ENCODE measurements at places on chromosomes 1 and 21.

GRCh38 chr1:187645651-187646050 lies 816.9 kb downstream of the PLA2G4A start:
- DNase-seq: no peak

DNA sequence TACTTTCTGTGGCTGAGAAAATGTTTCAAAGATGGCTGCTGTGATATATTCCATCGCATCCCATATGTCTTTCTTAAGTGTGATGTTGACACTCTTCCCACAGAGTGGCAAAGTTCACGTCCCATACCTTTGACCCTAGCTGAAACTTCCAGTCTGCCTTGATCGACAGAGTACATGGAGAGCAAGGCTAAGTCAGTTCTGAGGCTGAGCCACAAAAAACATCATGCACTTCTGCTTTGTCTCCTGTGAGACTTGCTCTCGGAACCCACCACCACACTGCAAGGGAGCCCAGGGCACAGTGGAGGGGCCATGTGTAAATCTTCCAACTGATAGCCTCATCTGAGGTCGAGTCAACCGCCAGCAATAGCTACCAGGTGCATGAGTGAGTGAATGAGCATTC lies 431.9 kb upstream of the RUNX1 start:
- DNase-seq: no peak

GRCh38 chr1:66327588-66327987 lies 206.4 kb upstream of the SGIP1 start:
- no peak for DNase-seq

GRCh38 chr1:228767636-228768354 lies 32.5 kb downstream of the RHOU start:
- DNase-seq: no peak

DNA sequence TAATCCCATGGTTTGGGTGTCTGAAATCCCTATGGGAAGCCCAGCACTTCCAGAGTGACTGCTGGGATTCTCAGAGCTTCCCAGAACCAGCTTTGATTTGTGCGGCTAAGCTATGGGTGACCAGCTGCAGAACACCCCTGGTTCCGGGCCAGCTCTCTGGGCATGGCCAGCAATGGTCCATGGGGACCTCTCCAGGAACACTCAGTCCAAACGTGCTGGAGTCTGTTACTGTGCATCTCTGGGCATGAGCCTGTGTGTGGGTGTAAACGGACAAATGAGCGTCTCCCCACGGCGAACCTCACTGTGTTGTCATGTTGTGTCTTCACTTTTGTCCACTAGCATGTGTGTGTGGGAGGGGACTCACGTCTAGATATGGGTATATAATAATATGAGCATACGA lies 54.4 kb downstream of the MAB21L3 start:
- no peak for DNase-seq

DNA sequence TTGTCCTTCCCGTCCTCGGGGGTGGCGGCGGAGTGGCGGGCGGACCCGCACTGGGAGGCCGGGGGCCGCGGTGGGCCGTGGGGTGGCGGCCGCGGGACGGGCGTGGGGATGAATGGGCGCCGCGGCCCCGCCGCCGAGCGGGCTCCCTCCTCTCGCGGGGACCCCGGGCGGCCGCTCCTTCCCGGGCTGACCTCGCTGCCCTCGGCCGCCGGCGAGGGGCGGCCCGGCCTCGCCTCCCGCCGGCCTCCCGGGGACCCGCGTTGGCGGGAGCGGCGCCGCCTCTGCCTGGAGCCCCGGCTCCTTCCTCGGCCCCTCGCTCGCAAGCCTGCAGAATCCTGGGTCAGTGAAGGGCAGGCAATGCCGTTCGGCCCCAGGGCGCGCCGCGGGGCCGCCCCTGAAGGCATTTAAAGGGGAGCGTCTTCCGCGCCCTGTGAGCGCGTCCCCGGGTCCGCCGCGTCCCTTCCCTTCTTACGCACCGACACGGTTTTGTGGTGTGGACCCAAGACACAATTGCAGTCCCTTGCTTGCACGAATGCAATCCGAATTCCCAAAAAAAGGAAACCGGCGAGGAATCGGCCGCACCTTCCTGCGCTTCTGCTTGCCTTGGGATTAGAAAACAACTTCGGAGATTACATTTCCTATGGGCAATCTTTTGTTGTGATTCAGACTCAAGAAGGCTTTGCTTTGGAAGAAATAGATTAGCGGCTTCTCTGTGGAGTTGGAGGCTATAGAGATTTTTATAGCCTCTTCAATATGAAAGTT lies 776 bp downstream of the ITSN1 start:
- DNase-seq: no peak

- no peak for DNase-seq
Observed at GRCh38 chr21:32256251-32256650, 22.6 kb downstream of the MIS18A start.

DNA sequence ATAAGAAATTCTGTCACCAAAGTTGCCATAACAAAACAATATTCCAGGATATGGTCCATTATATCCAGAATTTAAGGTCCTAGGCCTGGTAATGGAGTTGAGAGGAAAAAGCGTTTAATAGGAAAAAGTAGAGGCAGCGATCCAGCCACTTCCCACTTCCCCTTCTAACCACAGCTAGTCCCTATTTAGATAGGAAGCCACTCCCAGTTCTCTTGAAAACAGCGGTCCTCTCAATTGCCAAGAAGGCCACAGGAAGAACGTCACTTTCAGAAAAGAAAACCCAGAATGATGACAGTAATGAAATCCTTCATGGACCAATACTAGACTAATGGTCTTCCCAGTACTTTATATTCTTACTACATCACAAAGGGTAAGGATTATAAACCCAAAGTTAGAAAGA lies 38.6 kb downstream of the ABL2 start:
- no peak for DNase-seq

GRCh38 chr1:150387200-150387599 lies 23.3 kb downstream of the RPRD2 start:
- DNase-seq: no peak

DNA sequence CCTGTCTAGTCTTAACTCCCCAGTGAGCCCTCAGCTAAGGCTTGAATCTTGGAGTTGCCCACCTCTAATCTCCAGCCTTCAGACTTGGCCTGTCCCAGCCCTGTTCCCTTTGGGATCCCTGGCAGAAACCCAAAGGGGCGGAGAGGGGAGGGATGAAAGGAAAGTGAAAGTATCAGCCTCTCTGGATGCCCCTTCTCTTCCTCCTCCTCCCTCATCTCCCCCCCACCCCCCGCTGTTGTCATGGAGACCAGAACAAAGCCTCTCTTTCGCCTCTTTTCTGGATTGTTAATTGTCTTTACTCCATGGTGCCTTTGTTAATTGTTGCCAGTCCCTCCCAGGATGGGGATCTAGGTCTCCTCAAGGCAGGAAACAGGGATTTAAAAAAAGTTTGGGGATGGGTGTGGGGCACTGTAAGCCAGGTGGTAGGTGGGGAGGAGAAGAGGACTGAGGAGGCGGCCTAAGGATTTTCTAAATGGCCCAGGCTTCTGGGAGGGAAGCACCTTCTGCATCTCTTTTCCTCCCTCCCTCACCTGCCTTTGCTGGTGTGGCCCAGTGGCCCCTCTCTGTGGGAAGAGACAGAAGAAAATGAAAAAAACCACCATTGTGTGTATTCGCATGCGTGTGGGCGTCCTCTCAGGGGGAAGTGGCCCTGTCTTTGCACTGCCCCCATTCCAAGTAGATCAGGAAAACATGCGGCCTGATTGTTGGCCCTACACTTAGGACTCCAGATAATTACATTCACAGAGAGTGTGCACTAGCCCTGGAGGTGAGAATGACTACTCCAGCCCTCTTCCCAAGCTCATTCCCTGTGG lies 7.5 kb upstream of the SOX13 start:
- no peak for DNase-seq

GRCh38 chr1:104760017-104760416 lies 1010.3 kb downstream of the AMY1C start:
- DNase-seq: no peak

GRCh38 chr1:20057886-20058420 lies 12.0 kb upstream of the PLA2G5 start:
- DNase-seq: no peak

DNA sequence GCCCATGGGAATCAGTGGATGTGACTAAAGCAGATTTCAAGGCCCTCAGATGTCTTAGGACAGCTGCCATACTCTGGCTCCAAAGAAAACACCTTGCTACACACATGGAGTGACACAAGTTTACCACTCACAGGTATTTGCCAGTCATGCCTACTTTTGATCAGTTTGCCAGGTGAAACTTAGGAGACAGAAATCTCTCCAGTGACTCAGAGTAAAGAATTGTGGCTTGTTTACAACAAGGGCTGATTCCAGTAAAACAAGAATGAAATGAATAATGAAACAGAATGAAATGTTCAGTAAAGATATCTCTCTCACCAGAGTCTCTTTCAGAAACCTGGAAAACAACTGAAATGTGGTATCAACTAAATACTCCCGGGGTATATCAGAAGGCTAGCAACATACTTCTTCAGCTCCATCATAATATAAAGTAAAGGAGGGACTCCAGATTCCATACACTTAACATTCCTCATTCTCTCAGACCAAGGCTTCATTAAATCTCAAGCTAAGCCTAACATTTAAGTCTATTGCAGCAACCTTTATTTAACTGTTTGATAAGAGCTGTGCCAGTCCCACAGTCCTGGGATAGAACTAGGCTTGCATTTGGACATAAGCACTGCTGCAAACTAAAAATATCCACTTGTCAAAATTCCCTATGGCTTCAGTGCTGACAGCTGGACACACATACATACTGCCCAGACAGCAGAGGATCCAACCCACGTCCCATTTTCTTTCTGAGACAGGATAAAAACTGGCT lies 143.3 kb downstream of the SIPA1L2 start:
- DNase-seq: no peak

DNA sequence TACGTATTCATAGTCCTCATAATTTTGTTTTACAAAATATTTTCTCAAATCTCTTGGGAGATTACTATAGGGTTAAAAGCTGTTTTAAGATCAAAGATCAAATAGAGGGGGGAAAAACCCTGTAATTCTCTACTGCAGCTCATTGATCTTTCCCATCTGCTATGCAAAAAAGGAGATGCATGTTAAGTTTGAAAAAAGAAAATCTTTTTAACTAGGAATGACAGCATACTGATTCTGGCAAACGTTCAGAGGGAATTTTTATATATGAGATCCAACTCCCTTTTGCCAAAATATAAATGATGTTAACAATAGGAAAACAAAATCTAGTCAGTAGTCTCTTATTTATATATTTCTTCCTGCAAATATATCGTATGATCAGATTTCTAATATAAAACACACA lies 69.1 kb downstream of the SMYD3 start:
- no peak for DNase-seq

GRCh38 chr1:226569879-226570547 lies 21.4 kb downstream of the STUM start:
- no peak for DNase-seq

- no peak for DNase-seq
Observed at GRCh38 chr1:62977366-62977765, 193.4 kb downstream of the ATG4C start.

DNA sequence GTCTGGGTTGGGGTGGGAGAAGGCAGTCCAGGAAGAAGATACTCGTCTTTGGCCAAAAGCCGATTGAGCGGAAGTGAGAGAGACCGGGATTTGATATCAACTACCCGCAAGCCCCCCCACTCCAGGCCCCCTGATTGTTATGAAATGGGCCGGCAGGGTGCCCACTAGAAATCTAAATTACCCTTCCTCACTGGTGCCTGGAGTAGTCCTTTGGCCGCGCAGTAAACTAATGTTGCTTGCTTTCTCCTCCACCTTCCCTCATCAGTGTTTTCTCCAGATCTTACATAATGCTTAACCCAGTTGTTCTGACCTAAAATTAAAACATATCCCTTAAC lies 119.2 kb upstream of the BARHL2 start:
- DNase-seq: no peak

GRCh38 chr1:30847358-30847972 lies 61.1 kb downstream of the SDC3 start:
- DNase-seq: no peak

DNA sequence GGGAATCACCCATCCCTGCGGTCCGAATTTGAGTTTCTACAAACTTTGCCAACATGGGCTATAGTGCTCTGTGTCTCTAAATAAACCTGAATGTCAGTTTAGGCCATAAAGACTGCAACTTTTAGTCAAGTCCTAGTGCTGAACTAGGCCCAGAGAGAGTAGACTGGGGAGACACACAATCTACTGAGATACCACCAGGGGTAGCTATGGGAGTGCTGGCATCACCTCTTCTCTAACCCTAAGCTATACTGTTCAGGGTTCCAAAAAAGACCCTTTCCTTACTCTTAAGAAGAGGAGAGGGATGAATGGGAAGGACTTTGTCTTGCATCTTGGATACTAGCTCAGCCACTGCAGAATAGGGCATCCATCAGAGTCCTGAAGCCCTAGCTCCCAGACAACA lies 866.7 kb upstream of the PRMT6 start:
- DNase-seq: no peak

- no peak for DNase-seq
Observed at GRCh38 chr1:114097109-114097508, 56.6 kb downstream of the SYT6 start.

GRCh38 chr1:152907686-152908601 lies at the start of gene IVL:
Gene IVL (plus strand): TSS chr1:152908546. CDS start chr1:152909798, 1,252 bp downstream.
- DNase-seq: no peak

GRCh38 chr1:170064821-170065220 lies 9.7 kb downstream of the KIFAP3 start:
- DNase-seq: no peak

DNA sequence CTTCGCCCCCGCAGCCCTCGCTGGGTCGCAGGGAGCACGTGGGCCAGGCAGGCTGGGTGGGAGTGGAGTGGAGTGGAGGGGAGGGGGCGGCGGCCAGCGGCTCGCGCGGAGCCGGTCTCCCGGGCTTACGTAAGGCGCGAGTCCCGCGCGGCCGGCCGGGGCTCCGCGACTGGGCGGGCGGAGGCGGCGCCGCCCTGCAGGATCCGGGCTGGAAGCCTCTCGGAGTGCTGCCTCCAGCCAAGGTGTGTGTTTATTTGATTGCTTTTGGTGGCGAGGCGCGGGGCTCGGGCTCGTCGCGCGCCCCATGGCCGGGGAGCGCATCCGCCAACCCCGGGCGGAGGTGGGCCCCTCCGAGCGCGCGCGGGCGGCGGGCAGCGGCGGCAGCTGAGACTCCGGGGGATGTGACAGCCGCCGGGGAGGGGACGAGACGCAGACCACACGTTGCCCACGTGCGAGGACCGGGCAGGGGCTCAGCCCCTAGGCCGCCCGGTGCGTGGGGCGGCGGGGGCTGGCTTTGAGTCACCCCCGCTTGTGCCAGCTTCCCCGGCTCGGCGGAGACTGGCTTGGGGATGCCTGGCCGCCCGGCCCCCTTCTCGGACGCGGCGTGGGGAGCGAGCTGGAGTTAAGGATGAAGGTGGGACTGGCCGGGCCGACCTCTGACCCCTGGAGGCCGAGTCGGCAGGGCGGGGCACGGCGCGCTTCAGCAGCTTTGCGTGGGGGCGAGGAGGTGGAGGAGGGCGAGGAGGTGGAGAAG lies 402 bp upstream of the AK4 start:
- no peak for DNase-seq

- DNase-seq: peak; percentile 76
Observed at GRCh38 chr1:26336477-26337205, 17.3 kb downstream of the CRYBG2 start.

Data from stimulated activated CD8-positive, alpha-beta memory T cell treated with anti-CD3 and anti-CD28 coated beads, Interleukin-2, amount 100 ng/mL, for 1 hour (primary cell).